ENCODE measurements at places on chromosomes 3 and 15.

DNA sequence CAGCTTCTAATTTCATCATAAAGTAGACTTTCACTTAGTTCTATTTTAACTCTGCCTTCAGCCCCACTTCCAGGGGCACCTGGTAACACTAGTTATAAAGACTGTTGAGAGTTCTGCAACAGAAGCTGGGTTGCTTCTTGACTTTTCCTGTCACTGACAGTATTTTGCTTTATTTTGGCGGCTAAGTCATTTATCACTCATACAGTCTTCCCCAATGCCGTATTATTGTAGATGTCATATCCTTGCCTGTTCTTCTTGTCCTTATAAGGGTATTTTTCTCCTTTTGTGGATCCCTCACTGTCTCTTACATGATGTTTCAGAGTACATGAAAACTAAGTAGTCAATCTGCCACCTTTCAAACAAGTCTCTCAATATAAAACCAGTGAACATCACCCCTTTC, 369.0 kb upstream of the PPP2R3A start:
- no peaks in the 10 kb centered on the region for H3K4me1 ChIP-seq
- DNase-seq, result no peak
- H3K27me3 ChIP-seq, result no peaks in the 10 kb centered on the region
- no peak overlapping the region for H3K27ac ChIP-seq
- H3K36me3 ChIP-seq, result no peaks in the 10 kb centered on the region

- no peak overlapping the region for H3K27ac ChIP-seq
- H3K4me3 ChIP-seq, result no peak overlapping the region
- no peak for DNase-seq
- no peaks in the 10 kb centered on the region for H3K27me3 ChIP-seq
- no peaks in the 10 kb centered on the region for H3K36me3 ChIP-seq
- H3K4me1 ChIP-seq, result no peaks in the 10 kb centered on the region
Measured at GRCh38 chr15:27912283-27912682, 186.8 kb downstream of the OCA2 start.

DNA sequence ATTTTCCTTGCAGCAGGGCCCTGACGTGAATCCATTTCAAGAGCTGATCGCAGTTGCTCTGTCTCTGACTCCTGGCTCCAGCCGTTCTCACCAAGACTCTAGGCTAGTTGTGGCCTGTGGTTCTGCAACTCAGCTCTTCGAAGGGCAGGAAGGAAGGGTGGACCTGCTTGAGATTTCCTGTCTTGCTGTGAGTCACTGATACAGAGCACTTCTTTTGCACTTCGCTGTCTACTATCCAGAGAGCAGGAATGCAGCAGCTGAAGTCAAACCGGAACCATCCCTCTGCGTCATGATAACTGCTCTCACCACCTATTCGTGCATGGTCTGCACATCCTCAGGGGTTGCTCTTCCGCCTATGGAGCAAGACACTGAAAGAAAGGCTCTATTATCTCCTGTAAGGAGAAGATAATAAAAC, 59.7 kb downstream of the RAP2B start:
- no peaks in the 10 kb centered on the region for H3K36me3 ChIP-seq
- H3K4me1 ChIP-seq, result no peaks in the 10 kb centered on the region
- H3K4me3 ChIP-seq, result no peak overlapping the region
- H3K27me3 ChIP-seq, result no peaks in the 10 kb centered on the region
- DNase-seq, result no peak
- no peak overlapping the region for H3K27ac ChIP-seq

- no peaks in the 10 kb centered on the region for H3K4me1 ChIP-seq
- no peak for DNase-seq
- no peaks in the 10 kb centered on the region for H3K27me3 ChIP-seq
- no peak overlapping the region for H3K4me3 ChIP-seq
- H3K36me3 ChIP-seq, result 0 out of 2 replicates have a peak, but pooled peaks cover 2% of the 10 kb centered on the region
Measured at GRCh38 chr15:43538091-43538490, 20.7 kb downstream of the MAP1A start.

DNA sequence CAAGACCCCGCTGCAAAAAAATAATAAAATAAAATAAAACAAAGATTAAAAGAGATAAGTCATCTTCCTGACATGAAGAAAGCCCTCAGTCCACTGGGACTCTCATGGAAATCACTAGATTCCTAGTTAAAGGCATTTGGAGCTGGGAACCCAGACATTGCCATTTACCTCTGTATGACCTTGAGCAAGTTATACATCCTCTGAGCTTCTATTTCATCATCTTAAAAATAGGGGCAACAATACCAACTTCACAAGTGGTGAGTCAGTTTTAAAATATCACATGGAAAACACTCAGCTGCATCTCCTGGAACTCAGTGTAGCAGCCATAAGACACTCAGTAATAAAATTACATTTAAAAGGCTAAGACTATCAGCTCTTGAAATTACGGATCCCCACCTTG, 334.8 kb downstream of the ERC2 start:
- no peaks in the 10 kb centered on the region for H3K36me3 ChIP-seq
- peaks cover 1% of the 10 kb centered on the region for H3K4me1 ChIP-seq
- no peak for DNase-seq
- no peak overlapping the region for H3K4me3 ChIP-seq
- no peak overlapping the region for H3K27ac ChIP-seq
- H3K27me3 ChIP-seq, result no peaks in the 10 kb centered on the region

DNA sequence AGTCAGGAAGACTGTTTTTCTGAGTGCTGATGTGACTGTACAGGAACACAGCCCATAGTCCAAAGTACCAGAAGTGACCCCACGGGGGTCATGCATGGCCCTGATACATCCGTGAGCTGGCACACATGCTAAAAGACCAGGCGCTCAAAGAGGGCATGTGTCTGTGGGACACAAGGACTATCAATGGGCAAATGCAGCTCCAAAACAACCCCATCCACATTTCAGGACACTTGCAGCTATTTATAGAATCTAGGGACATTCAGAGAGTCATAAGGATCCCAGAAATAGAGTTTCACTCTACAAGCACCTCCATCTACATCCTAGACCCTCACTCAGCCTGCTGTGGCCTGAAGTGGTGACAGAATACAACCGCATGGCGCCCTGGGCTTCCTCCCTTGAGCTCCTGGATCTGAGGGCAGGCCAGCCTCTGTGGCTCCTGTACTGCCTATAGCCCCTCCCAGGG, 17.0 kb downstream of the SLC25A20 start:
- no peaks in the 10 kb centered on the region for H3K4me1 ChIP-seq
- H3K36me3 ChIP-seq, result no peaks in the 10 kb centered on the region
- DNase-seq, result no peak
- H3K27ac ChIP-seq, result no peak overlapping the region
- H3K4me3 ChIP-seq, result no peak overlapping the region

DNA sequence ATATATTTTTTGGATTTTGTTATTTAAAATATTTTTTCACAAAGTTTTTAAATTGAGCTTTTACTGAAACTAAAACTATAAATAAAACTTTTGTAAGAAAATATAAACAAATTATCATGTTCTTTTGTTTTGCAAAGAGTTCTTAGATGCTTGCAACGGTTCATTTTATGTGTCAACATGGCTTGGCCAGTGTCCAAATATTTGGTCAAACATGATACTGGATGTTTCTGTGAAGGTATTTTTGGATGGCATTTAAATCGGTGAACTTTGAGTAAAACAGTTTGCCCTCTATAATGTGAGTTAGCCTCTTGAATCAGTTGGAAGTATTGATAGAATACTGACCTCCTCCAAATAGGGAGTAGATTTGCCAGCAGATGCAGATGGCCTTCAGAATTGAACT, 612.6 kb upstream of the NECTIN3 start:
- DNase-seq, result no peak
- no peaks in the 10 kb centered on the region for H3K4me1 ChIP-seq
- no peaks in the 10 kb centered on the region for H3K27me3 ChIP-seq

DNA sequence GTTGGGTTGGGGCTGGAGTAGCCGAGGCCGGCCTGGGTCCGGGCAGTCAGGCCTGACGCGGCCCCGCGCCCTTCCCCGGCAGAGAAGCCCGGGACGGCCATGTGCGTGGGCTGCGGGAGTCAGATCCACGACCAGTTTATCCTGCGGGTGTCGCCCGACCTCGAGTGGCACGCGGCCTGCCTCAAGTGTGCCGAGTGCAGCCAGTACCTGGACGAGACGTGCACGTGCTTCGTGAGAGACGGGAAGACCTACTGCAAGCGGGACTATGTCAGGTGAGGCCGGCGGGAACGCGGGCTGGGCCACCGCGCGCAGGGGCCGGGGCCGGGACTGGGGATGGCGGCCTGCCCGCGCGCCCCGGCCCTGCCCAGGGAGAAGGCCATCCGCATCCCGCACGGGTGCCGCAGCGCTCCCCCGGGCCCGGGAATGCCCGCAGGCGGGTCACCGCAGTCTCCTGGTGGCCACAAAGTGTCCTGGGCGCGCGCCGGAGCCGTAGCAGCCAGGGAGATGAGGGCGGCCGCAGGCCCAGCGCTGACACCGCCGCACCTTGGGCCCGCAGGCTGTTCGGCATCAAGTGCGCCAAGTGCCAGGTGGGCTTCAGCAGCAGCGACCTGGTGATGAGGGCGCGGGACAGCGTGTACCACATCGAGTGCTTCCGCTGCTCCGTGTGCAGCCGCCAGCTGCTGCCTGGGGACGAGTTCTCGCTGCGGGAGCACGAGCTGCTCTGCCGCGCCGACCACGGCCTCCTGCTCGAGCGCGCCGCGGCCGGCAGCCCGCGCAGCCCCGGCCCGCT, 1.3 kb downstream of the ISL2 start:
- peaks cover 59% of the 10 kb centered on the region for H3K27me3 ChIP-seq
- no peak for DNase-seq
- peak overlapping the region; percentile 11 for H3K4me3 ChIP-seq
- H3K27ac ChIP-seq, result no peak overlapping the region
- H3K4me1 ChIP-seq, result peaks cover 20% of the 10 kb centered on the region

DNA sequence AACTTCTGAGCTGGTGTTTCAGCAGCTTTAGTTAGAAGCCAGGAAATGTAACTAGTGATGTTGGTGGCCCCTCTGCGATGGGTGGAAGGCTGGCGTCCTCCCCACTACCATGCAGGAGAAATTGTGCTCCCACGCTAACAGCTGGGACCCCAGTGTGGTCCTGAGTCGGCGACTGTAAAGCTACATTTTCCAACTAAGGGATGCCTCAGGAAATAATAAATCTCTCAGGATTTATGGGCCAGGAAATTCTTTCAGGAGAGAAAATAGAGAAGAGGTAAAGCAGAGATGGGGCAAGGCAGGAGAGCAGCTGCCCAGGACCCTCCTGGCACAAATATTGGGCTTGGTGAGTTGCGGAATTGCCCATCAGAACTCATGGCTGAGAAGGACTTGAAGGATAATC, 186.9 kb downstream of the OPA1 start:
- H3K36me3 ChIP-seq, result no peaks in the 10 kb centered on the region
- no peak overlapping the region for H3K4me3 ChIP-seq
- DNase-seq, result no peak
- H3K4me1 ChIP-seq, result peaks cover 12% of the 10 kb centered on the region
- H3K27ac ChIP-seq, result no peak overlapping the region

DNA sequence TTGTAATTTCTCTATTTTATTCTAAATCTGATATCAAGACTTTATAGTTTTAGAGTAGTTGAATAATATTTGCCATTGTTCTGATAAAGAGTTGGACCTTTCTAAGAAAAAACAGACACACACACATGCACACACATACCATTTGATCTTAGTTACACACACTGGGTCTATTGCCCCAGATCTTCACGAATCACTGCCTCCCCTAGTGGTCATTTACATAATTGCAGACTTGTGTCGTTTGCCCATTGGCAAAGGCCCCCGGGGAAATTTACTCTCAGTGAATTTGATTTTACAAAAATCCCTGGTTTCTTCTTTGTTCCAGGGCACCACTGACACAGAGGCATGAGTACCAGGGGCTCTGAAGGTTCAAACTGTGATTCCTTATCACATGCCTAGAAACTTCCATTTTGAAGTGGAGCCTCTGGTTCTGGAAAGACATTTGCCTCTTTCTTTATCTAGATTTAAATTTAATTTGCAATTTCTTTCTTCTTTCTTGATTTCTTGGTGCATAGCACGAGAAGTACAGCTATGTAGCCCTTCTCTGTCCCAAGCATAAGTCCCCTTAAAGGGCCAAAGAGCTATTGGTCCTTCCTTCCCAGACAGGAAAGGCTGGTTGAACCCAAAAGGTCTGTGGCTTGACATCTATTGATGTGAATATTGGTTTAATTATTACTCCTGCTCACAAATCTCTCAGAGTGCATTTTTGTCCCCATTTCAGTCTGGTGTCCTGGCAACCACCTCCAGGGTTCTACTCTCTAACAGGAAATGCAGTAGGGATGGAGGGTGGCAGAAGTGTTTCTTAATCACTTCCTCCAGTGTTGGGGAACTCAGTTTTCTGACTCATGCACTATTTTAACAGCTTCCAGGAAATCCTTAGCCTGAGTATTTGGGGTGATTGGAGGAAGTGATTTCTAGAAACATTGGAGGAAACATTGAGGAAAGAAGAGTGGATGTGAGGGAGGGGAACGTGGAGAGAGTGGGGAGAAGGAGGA, 32.4 kb upstream of the SLC6A11 start:
- no peak overlapping the region for H3K4me3 ChIP-seq
- H3K4me1 ChIP-seq, result no peaks in the 10 kb centered on the region
- no peaks in the 10 kb centered on the region for H3K36me3 ChIP-seq
- peak; percentile 27 for DNase-seq

DNA sequence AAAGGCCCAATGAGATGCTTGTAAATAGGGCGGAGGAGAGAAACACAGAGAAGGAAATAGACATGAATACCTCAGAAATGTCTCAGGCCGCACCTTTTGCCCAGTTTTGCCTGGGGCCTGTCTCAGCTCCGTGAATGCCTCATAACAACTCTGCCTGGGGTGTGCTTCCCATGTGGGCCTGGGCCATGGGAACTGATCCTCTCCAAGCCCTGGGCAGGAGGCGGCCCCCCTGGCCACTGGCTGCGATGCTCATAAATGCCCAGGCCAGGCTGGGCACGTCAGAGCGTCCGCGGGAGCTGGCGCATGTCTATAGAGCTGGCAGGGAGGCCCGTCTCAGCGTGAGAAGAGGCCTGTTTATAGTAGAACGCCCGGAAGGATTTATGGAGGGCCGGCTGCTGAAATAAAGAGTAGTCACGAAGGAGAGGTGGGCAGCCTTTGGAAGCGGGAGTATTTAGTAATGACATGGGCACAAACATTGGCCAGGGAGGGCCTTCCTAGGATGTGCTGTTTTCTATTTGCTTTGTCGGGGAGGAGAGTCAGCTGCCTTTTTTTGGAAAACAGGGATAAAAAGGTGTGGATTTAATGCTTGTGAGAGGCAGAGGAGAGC, 85.9 kb upstream of the IGF1R start:
- H3K4me1 ChIP-seq, result no peaks in the 10 kb centered on the region
- no peak overlapping the region for H3K27ac ChIP-seq
- H3K36me3 ChIP-seq, result no peaks in the 10 kb centered on the region
- H3K4me3 ChIP-seq, result no peak overlapping the region
- DNase-seq, result no peak
- no peaks in the 10 kb centered on the region for H3K27me3 ChIP-seq

DNA sequence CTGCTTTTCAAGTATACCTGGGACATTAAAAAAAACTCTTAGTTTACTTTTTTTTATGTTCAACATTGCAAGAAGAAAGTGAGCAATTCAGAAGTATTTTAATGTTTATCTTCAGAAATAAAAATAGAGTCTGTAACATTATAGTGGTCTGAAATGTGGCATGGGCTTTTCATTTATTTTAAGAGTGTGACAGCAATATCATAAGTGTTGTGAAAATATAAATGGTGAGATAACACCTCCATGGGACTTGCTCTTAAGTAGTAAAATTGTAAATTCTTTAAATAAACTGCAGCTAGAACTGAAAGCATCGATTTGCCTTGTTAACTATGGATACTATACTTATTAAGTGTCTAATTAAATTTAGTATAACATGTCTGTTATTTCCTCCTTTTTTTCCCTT, 48.8 kb upstream of the ZCWPW2 start:
- no peaks in the 10 kb centered on the region for H3K27me3 ChIP-seq
- H3K36me3 ChIP-seq, result no peaks in the 10 kb centered on the region
- no peak overlapping the region for H3K4me3 ChIP-seq
- no peak for DNase-seq
- H3K4me1 ChIP-seq, result no peaks in the 10 kb centered on the region

Measured in iPS DF 6.9 (cell line).